Epithelial cell of alveolus of lung (primary cell): ENCODE measurements at places on chromosomes 3 and 15. TPM values are rescaled to one million over a fixed set of nuclear protein-coding genes. Genes with fewer than 3 reads are reported as not detected.

The GHSR gene
- not detected in 2 replicates for total RNA-seq

The ADIPOQ gene
- total RNA-seq, result not detected in 2 replicates

The PRR23E gene
- not detected in 2 replicates for total RNA-seq

The SEMA7A gene
- total RNA-seq, result 1.0 and 33.2 TPM in 2 replicates

The LRRC49 gene
- total RNA-seq, result 8.7 and 23.9 TPM in 2 replicates
